Esophagus squamous epithelium (tissue), 5 donors: ENCODE measurements at places on chromosomes 6 and 20.

GRCh38 chr6:78947962-78948361, 80.6 kb downstream of the IRAK1BP1 start:
- no peak for DNase-seq

DNA sequence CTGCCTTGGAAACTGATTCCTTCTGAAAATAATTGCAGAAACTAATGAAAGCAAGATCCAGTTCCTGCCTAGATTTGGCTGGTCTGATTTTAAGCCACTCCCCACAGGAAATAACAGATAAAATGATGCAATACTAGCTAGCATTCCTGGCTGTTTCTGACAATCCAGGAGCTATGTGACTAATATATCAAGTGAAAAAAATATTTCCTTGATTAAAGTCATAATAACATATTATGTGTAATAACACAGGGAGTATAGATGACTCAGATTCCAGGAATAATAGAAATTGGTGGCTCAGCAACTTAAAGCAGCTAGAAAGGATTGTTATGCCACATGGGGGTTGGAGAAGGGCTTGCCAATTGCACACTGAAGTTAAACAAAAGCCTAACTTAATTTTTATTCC, 182.7 kb upstream of the SALL4 start:
- no peak for DNase-seq

DNA sequence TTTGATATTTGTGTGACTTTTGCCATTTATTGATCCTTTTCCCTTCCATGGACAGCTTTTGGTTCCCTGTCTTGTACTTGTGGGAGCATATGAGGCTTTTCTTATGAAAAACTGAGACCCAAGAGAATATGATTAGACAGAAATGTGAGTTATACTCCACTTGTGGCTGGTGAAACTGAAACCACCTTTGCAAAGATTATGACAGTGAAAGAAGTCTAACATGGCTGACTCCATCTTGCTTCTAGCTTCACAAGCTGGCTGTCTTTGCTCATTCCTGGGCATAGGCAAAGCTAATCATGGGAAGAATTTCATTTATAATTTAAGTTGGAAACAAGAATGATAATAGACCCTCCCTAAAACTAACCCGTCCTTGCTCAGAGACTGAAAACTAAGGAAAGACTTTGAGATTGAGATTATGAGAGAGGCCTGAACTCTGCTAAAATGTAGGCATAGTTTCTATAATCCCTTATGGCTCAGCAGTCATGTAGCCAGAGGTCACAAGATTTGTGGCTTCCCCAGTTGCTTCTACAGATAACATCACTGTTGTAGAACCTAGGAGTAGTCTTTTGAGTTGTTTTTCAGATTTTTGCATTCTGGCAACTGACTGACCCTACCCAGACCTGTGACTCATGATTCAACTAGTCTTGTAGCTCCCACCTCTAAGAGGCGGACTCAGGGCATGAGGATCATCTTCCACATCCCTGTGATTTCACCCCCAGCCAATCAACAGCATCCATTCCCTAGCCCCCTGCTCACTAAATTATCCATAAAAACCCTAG, 50.9 kb upstream of the CD2AP start:
- DNase-seq, result no peak

- no peak for DNase-seq
These were observed 38.0 kb downstream of the TNFAIP3 start for GRCh38 chr6:137904822-137905617.

DNA sequence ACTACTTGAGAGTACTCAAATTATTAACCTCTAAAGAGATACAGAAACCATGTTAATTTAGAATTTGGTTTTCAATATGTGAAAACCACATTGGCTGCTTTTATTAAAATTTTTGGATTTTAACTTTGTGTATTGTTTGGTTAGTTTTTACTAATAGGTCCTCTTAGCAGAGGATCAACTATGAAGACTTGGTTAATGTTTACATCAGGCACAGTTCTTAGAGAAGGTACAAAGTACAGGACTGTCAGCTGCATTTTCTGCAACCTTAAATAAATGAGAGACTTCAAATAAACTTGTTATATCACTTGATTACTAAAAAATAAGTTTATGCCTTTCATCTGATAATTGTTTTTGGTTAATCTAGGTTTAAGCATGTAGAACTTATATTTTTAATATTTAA, 89.1 kb downstream of the PHF3 start:
- no peak for DNase-seq

DNA sequence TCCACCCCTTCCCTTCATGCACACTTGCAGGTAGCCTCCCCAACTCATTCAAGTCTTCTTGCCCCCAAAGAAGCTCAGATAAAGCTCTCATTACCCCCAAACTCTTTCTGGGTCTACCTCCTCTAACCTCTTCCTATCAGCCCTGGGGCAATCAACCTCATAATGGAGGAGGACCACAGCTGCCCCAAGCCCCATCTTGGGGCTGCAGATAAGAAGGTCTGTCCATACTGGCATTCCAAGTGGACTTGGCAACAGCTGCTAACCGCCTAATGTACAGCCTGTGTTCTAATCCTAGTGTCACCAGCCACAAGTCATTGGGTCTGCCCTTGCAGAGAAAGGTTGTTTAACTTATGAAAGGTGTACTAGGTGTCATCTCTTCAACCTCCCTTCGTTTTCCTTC, 107.4 kb upstream of the ADGRF1 start:
- no peak for DNase-seq

GRCh38 chr6:1795910-1796309, 186.2 kb downstream of the FOXC1 start:
- DNase-seq, result no peak

GRCh38 chr6:46254946-46255345, 84.2 kb upstream of the ENPP5 start:
- DNase-seq, result no peak

GRCh38 chr6:127635091-127635490, 58.1 kb downstream of the C6orf58 start:
- no peak for DNase-seq

- DNase-seq, result no peak
These were observed 28.2 kb upstream of the FABP7 start for GRCh38 chr6:122751326-122751725.

DNA sequence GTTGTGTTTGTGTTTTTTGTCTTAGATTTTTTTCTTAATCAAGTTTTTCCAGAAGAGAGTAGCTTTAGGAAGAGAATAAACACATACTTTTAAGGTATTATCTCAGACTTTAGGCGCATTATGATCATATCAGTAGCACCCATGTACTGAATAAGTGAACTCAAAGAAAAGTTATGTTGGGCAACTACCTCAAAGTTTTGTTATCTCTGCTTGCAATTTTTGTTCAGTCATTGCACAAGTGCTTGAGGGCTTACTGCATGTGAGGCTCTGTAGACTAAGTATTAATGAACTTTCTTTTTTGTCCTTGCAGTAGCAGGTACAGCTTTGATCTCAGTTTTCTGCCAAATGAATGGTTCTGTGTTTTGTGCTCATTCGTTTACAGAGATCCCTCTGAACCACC, 189.0 kb downstream of the SLC16A10 start:
- no peak for DNase-seq

DNA sequence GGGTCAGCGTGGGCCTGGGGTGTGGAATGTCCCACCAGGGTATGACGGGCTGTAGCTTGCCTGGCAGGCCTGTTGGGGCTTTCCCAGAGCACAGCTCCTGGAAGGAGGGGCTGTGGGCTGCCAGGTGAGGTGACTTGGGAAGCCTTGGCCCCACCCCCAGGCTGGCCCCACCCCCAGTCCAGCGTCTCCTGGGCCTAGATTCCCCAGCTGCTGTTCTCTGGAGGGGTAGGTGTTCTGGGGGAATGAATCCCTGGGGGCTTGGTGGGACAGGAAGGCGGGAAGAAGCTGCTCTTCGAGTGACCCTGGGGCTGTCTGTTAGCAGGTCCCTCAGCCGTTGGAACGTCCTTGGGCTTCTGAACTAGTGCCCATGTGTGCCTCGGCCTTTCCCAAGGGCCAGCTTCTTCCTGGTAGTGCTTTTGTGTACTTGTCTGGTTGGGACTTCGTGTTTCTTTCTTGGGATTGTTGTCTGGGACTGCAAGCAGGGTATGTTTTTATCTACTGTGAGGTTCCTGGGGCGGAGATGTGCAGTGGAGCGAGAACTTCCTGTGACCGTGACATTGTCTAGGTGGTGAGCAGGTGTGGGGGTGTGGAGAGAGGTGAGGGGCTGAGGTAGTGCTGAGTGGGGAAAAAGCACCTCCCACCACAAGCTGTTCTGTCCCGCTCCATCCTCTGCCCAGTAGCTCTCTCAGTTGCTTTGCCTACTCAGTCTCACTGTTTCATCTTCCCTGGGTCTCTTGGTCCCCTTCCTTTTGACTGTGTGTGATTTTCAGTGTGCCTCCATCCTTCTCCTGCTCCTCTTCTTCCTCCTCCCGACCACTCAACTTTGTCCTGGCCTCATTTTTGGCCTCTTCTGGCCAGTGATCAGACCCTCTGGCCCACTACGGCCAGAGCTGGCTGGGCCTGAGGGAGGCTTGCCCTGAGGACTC, 1.3 kb upstream of the DDR1 start:
- no peak for DNase-seq

- no peak for DNase-seq
These were observed 19.8 kb upstream of the MYLIP start for GRCh38 chr6:16108921-16109658.
